CD4-positive, alpha-beta T cell treated with Interferon gamma for 1 hour (primary cell): ENCODE measurements at places on chromosomes 4 and X.
A peak's percentile ranks its signal among the peaks of the same experiment; 100 is the strongest.

GRCh38 chrX:78923198-78924015 is 21.8 kb upstream of the P2RY10 start:
- no peak for DNase-seq

- no peak for DNase-seq
Observed at GRCh38 chr4:187090401-187090800, 366.7 kb upstream of the FAT1 start.

DNA sequence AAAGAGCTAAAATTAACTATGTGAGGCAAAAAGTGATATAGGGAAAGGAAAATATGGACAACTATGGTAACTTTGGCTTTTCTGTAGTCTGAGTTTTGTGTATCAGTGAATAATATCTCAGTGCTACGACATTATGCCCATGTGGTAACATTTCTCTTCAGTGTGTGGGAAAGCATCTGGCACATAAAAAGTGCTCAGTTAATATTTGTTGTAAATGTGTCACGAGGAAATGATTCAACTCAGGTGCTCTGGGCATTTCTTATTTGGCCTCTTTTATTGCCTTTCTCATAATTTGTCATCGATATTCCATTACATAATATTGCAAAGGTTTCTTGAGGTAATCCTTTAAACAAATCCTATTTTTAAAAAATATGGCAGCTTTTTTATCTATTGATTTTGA is 17.6 kb downstream of the OFD1 start:
- DNase-seq: no peak

DNA sequence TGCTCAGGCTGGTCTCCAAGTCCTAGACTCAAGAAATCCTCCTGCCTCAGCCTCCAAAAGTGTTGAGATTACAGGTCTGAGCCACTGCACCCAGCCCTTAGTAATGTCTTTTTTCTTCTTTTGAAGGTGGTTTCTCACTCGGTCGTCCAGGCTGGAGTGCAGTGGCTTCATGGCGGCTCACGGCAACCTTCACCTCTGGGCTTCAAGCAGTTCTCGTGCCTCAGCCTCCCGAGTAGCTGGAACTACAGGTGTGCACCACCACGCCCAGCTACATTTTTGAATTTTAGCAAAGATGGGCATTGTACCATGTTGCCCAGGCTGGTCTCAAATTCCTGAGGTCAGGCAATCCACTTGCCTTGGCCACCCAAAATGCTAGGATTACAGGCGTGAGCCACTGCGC is 32.3 kb upstream of the ASMTL start:
- DNase-seq: no peak

GRCh38 chrX:153812220-153812619 is 17.8 kb downstream of the SSR4 start:
- no peak for DNase-seq

DNA sequence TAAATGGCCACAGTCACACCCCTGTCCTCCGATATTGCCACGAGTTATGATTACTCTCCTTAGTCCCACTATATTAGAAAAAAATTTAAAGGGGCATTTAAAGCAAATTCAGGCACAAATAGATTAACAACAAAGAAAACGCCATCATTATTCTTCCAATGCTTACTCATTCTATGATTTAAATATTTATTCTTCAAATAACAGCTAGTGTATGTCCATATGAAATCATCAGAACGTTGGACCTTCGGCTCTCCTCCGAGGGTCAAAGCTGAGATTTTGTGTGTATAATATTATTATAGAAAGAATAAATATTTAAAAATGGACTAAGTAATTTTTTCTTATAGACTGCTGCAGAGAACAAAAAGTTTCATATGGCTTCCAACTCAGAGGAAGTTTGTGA is 122.9 kb downstream of the MAML3 start:
- DNase-seq: no peak

- no peak for DNase-seq
Observed at GRCh38 chrX:672931-673330, 42.3 kb downstream of the SHOX start.

DNA sequence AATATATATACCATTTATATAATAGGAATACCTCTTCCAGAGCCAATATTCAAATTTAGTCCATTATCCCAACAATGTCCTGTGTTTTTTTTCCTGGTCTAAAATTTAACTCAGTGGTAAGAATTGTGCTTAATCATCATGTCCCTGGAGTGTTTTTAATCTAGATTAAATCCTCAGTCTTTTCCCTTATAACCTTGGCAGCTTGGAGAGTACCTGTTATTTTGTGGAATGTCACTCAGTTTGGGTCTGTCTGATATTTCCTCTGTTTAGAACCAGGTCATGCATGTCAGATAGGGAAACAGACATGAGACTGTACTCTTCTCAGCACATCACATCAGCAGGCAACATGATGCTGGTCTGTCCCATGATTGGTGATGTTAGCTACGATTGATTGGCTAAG is 96.6 kb downstream of the HPGD start:
- DNase-seq: no peak

DNA sequence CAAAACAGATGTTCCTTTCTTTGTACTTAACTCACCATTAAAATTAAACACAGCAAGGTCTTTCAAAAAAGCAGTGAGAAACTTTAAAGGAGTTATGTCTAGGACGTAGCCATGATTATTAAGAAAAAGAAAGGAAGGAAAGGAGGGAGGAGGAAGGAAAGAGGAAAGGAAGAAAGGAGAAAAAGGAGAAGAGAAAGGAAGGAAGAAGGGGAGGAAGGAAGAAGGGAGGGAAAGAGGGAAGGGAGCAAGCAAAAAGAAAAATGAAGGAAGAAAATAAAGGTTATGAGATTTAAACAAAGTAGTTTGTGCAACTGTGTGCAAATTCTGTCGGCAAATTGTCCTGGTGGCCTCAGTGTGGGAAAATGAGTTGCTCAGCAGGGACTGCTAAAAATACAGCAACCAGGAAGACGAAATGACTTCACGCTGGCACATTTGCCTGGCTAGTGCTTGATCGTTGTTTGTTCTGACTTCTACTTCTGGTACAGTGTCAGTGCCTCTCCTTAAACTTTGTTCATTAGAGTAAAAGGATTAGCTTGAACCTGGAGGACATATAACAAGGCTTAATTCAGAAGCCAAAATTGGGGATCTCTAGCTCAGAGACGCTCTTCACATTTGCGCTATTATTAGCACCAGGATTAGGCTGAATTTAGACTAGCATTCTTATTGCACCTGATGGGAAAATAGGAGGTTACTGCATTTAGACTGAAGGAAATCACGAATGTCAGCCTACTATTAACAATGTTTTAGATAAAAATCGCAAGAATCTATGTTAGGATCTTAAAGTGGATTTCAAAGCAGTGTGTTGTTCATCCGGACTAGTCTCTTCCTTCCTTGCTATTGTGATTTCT is 81.2 kb downstream of the DCK start:
- DNase-seq: no peak

- DNase-seq: no peak
Observed at GRCh38 chr4:141826260-141826659, 189.9 kb downstream of the IL15 start.

- DNase-seq: no peak
Observed at GRCh38 chr4:126799971-126800574, 832.7 kb upstream of the INTU start.

GRCh38 chr4:182085051-182085480 is 158.1 kb upstream of the TENM3 start:
- no peak for DNase-seq

- no peak for DNase-seq
Observed at GRCh38 chr4:101910786-101911373, 120.3 kb downstream of the BANK1 start.

GRCh38 chr4:1036976-1037810 is 25.8 kb downstream of the FGFRL1 start:
- DNase-seq: no peak

GRCh38 chrX:78378476-78379115 is 51.2 kb upstream of the CYSLTR1 start:
- DNase-seq: no peak

GRCh38 chrX:72114306-72114705 is 17.4 kb downstream of the RTL5 start:
- DNase-seq: no peak

DNA sequence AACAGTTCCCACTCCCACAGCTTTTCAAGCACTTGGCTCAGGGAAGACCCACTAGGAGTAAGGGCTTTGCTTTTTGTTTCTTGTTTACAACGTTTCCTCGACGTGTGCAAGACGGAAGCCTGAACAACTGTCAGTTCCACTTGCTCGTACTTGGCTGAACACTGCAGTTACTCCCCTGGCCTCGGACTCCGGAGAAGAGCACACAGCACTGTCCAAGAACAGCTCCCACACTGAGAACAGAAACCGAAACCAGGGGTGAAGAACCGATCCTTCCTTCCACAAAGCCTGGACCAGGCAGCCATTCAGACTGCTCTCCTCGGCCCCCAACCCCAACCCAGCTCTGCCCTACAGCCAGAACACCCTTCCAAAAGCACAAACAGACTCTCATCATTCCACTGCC is 25.5 kb downstream of the IRF2 start:
- peak; percentile 24 for DNase-seq

- no peak for DNase-seq
Observed at GRCh38 chr4:183499801-183500200, 5.1 kb upstream of the ING2 start.

GRCh38 chrX:2373615-2374014 is 127.2 kb downstream of the DHRSX start:
- no peak for DNase-seq

DNA sequence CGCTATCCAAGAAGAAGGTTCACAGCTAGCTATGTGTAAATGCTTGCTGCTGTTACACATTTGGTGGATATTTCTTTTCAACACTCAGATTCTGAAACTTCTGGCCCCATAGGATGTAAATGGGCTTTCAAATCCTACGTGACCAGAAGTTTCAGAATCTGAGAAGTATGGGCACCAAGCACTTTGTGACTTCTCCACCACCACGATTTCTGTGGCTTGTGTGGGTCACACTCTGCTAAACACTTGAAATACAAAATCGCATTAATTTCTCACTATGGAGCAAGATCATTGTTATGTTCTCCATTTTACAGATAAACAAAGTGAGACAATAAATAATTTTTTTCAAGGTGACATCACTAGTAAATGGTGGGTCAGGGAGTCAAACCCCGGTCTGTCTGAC is 259.4 kb upstream of the JADE1 start:
- no peak for DNase-seq

DNA sequence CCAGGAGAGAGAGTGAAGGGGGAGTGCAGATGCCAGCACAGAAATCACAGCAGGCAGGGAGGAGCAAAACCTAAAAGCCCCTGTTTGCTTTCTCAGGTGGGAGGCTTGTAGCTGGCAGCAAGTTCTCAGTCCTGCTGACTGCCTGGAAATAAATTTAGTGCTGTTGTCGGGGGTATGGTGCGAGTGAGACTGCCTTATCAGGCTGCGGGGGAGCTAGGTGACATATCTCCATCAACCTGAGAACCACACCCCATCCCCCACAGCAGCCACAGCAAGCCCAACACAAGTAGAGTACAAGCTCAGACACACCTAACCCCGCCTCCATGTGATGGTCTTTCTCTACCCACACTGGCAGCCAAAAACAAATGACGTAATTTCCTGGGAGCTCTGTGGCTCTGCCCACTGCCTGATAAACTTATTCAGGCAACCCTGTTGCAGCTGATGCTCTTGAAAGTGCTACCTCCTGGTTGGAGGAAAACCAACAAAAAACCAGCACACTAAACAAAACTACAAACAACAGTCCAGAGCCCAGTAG is 953.4 kb upstream of the NDST4 start:
- DNase-seq: no peak

DNA sequence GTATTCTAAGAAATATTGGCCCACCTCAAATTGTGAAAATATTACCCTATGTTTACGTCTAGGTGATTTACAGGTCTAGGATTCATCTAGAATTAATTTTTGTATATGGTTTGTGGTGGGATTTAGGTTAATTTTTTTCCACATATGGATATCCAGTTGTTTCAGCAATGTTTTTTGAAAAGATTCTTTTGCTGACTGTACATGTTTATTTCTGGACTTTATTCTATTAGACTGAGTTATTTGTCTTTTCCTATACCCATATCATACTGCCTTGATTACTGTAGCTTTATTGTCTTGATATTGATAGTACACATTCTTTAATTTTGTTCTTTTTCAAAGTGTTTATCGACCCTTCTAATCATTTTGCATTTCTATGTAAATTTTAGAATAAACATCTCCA is 83.5 kb downstream of the PRKG2 start:
- DNase-seq: no peak

DNA sequence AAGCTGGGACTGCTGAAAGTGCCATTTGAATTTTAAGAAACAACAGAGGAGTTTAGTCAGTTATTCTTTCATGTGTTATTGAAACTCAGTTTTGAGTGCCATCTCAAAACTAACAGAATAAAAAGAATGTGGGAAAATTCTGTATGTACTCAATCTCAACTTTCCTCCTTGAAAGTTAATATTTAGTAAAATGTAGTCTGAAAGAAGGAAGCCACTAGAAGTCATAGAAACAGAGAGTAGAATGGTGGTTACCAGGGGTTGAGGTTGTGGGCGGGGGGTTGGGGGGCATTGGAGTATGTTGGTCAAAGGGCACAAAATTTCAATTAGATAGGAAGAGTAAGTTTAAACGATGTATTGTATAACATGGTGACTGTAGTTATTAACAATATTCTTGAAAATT is 628.3 kb upstream of the MAGEB2 start:
- DNase-seq: no peak

GRCh38 chr4:24816797-24817196 is 21.4 kb downstream of the SOD3 start:
- no peak for DNase-seq
